ENCODE measurements at places on chromosomes 3 and 15.
A peak's percentile ranks its signal among the peaks of the same experiment; 100 is the strongest.

GRCh38 chr3:162770551-162770950 is 1273.9 kb downstream of the OTOL1 start:
- no peak for DNase-seq

- no peak for DNase-seq
These were observed 86.3 kb downstream of the KLHL25 start for GRCh38 chr15:85708402-85708941.

GRCh38 chr3:149120051-149120972 is 9.1 kb upstream of the HPS3 start:
- DNase-seq, result peak; percentile 80

GRCh38 chr3:48414376-48415250 is 15.3 kb downstream of the PLXNB1 start:
- no peak for DNase-seq

DNA sequence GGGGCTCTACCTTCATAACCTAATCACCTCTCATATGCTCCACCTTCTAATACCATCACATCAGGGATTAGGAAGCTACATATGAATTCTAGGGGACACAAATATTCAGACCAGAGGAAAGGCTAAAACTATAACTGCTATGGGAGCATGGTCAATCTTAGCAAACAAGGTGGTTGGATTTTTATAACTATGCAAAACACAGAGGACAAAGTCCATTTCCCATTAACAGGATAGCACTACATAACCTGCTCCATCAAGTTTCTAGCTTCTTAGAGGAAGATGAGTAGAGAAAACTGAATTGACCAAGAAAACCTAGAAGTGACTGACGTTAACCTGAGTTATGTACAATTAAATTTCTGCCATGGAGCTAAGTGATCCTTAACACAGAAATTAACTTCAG is 398.6 kb downstream of the TBL1XR1 start:
- no peak for DNase-seq

- no peak for DNase-seq
These were observed 8.0 kb upstream of the CERS3 start for GRCh38 chr15:100536733-100537132.

- DNase-seq, result no peak
These were observed 56.8 kb downstream of the CMSS1 start for GRCh38 chr3:99874237-99875002.

DNA sequence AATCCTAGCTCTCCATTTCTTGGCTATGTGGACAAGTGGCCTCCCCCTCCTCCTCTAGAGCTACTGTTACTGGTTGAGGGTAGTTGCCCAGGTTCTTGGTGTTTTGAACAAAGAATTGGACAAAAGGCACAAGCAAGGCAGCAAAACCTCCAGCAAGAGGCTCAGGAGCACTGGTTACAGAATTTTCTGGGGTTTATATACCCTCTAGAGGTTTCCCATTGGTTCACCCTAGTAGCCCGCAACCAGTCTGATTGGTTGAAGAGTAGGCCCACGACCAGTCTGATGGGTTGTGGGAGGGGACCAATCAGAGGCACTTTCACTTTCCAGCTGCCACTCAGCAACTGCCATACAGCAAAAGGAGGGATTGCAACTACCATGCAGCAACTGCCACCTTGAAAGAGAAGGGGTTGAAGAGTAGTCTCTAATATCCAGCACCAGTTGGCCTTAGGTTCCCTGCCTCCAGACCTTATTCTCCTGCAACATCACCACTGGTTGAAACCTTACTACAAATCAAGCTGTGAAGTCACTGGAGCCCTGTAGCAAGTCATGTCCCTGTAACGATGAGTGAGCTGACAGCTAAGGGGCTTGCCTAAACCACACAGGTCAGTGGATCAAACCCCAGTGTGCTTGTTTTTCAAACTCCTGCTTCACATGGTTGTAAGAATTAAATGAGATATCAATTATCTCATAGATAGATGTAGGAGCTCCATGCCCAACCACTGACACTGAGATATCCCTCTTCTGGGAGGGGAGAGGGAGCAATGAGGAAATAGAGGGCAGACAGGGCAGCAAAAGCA is 2.9 kb upstream of the C15orf39 start:
- peak; percentile 97 for DNase-seq
